ENCODE measurements at places on chromosomes 1 and 21.

DNA sequence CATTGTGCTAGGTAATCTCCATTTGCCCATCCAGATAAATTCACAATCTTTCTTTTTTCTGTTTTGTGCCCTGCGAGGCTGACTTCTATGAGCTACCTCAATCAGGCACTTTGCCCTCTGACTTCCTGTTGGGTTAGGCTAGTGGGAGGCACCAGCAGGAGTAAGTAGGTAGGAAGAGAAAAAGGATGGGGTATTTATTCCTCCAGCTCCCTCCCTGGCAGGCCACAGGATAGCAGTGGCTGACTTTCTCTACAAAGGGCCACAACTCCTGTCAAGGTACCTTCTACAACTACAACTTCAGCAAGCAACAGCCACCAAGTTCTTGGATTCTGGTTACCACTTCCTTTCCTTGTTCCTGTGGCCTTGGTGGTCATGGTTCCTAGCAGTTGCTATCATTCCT lies 18.8 kb upstream of the GORAB start:
- DNase-seq = no peak

DNA sequence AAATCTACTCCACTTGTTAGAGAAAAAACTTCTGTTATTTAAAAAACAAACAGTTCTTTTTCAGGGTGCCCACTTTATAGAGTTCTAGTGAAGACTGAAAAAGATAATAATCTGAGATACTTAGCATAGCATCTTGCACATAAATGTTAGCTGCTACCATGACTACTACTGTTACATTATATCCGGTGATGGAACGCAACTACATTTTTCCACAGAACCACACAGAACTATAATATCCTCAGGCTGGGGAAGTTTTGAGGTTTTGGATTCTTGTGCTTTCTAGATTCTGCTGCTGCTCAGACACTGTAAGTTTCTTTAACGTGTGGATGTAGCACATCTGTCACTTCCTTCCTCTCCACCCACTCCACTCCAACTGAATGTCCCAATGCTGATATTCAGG lies 110.3 kb downstream of the PTPN14 start:
- DNase-seq = no peak

GRCh38 chr21:28445141-28445830 lies 547.4 kb downstream of the LTN1 start:
- DNase-seq = no peak

DNA sequence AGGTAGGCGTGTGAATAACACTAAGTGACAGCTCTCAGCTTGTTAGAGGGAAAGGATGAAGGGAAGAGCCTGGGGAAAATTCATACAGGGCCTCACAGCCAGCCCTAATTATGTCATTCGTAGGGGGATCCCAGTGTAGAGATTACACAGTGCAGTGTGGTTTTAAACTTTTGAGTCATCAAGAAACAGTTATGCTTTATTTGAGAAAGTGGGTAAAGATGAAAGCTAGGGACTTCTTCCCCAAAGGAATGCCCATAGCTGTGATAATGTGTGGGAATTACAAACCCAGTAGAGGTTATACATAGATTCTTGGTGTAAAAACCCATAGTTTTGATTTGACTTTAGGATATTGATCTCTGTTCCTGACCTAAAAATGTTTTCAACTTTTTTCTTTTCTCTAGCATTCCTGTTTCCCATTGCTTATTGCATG lies 1.9 kb downstream of the TTF2 start:
- DNase-seq = peak; percentile 45

GRCh38 chr21:34592120-34592955 lies 22.6 kb downstream of the RCAN1 start:
- DNase-seq = no peak

DNA sequence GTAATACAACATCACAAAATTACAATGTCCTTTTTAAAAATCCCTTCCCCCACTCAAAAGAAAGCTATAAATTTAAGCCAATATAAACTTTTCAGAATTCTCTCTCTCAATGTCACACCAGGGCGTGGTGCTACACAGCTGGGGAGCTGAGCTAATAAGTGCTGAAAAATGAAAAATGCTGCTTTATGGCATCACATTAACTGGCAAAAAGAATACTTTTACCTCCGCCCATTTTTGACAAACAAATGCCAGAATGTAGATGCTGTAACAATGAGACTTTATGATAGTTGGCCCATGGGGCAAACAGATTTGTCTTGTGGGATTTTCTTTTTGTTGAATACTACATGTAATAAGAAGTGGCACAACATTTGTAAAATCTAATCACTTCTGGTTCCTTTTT lies 12.7 kb upstream of the LYPLAL1 start:
- DNase-seq = no peak

DNA sequence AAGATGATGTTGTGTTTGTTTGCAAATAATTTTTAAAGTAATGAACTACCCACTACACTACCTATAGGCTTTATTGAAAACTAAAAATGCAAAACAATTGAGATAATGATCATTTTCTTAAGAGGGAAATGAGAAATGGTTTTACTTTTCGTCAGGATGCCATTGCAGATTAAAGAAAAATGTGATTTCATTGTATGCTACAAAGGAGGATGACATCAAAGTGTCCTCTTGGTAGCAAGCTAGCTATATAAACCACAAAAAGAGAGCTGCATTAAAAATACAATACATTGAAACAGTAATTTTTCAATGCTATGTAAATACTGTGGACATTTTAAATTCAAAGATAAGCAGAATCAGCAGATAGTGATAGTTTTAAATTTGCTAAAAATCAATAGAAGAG lies 87.5 kb upstream of the DPYD start:
- DNase-seq = no peak

GRCh38 chr1:221254813-221255212 lies 375.6 kb downstream of the HLX start:
- DNase-seq = no peak

GRCh38 chr1:67605209-67605780 lies 79.7 kb upstream of the GADD45A start:
- DNase-seq = no peak

DNA sequence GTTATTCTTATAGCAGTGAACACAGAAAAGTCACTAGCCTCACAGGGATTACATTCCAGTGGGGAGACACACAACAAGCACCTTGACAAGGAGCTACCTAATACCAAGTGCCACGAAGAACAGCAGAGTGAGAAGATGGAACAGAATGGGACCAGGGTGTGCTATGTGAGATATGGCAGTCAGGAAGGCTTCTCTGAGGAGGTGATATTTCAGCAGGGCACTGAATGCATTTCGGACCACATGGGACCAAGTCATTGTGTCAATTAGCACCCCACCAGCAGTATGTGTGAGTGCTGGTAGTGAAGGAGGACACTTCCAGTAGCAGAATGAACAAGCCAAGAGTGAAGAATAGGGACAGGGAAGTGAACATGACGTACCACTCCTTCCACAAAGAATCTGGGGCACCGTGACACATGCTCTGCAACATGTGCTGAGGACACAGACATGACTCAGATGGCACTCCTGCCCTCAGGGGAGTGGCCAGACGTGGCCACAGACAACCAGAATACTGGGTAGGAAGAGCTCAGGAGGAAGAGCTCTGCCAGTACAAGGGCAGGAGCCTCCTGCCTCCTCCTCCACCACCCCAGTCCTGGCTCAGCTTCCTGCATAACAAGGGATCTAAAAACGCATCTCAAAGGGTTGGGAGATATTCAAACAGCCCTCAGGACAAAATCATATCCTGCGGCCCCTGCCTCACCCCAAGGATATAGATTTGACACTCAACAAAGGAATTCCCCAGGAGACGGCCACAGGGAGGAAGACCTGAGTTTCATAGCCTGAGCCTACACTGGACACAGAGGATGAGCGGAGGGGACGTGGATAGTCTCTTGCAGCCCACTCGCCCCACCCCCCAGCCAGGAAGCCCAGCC lies 102.5 kb downstream of the TRABD2B start:
- no peak for DNase-seq

DNA sequence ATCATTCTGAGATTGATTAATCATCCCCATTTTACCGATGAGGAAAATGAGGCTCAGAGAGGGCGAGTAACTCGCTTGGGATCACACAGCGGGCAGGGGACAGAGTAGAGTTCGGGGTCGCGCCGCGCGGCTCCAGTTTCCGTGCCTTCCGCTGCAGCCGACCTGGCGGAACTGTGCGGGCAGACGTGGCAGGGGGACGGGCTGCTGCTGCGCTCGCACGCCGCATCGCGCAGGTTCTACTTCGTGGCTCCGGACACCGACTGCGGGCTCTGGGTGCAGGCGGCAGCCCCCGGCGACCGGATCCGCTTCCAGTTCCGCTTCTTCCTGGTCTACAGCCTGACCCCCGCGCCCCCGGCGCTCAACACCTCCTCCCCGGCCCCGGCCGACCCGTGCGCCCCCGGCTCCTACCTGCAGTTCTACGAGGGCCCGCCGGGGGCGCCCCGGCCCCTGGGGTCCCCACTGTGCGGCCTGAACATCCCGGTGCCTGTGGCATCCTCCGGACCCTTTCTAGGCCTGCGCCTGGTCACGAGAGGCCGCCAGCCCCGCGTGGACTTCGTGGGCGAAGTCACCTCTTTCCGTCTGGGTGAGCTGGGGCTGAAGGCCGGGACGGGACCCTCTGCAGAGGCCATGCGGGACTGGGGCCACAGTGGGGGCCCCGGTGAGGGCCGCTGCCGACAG lies 2.3 kb downstream of the LDLRAD2 start:
- peak; percentile 19 for DNase-seq

DNA sequence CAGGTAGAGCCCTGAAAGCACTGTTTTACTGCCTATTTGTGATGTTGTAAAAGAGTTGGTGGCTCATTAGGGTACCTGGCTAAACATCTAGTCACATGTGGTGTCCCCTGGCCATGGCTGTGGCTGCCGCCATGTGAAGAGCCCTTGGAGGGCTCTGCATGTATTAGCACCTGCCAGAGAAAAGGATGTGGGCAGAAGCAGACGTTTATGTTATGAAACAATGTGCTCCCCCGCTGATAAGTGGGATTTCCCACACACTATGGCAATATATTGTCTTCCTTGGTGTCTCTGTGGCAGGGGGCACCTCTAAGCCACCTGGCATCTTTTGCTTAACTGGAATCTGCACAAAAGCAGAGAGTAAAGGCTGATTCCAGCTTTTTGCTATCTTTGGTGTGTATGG lies 9.6 kb downstream of the TENT5C start:
- peak; percentile 67 for DNase-seq

DNA sequence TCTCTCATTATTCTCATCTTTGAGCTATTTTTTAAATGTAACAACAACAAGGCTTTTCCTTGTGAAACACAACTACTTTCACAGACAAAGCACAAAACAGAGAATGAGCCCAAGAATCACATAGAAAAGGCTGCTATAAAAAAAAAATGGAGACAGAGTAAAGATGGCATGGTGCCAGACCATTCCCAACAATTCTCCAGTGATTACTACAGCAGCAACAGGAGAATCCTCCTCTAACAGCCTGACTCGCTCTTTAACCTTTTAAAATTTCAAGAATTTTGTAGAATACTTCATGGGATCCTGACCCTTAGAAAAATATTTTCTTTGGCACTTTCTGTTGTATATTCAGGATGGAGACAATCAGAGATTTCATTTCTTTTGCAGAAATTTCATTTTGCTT lies 3.8 kb upstream of the BCAS2 start:
- no peak for DNase-seq

DNA sequence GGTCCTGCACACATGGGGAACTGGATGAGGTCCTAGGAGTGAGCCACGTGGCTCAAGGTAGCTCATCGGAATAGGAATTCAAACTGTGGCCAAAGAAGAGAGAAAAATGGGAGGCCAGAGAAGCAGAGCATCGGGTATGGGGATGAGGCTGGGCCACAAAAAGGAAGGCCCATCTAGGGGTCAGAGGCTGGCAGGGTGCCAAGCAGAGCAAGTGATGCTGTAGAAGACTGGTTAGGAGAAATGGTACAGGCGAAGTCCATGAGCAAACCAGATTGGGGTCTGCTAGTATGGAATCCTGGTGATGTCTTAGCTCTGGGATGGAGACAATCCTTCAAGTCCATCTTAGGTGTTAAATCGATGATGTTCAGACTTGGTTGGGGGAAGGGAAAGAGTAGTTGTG lies 68.0 kb downstream of the TEX35 start:
- DNase-seq = no peak

GRCh38 chr1:163872067-163872466 lies 550.3 kb downstream of the NUF2 start:
- no peak for DNase-seq

- no peak for DNase-seq
Measured at GRCh38 chr1:211939876-211940468, 95.4 kb downstream of the INTS7 start.

DNA sequence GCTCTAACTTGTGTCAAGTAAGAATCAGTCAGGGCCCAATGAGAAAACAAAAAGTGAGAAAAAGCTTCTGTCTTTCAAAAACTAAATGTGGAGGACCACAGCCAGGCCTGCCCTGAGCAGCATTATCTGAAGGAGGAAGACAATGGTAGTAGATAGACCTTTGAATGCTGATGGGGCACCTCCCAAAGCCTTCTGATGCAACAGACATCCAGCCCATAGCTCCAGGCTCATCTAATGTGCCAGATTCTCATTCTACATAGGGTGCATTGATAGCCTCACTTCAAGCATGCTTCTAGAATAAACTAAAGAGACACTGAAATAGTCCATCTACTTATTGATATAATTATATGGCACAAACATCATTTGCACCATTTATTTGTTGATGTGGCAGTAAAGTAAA lies 351.6 kb downstream of the HHIPL2 start:
- DNase-seq = no peak

- no peak for DNase-seq
Measured at GRCh38 chr1:57017200-57017599, 51.4 kb upstream of the C8B start.

DNA sequence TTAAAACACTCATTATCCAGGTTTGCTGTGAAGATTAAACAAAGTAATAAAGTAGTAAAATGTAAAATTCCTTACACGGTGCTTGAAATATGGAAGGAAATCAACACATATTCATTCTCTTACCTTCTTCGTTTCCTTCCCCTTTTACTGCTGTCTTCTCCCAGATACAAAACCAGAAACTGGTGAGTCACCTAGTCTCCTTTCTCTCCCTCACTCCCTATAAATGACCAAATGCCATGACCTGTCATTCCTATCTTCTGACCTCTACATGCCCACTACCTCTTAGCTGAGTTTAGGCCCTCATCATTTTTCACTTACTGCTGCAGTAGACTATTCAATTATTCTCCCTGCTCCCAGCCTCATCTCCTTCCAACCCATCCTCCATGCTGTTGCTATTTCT lies 4.3 kb upstream of the NR1I3 start:
- DNase-seq = no peak
